ENCODE measurements at places on chromosomes 11 and 22.

- no peak for DNase-seq
Observed at GRCh38 chr22:36580846-36581245, 51.9 kb upstream of the EIF3D start.

GRCh38 chr11:85279267-85279666 is 347.9 kb downstream of the DLG2 start:
- no peak for DNase-seq

DNA sequence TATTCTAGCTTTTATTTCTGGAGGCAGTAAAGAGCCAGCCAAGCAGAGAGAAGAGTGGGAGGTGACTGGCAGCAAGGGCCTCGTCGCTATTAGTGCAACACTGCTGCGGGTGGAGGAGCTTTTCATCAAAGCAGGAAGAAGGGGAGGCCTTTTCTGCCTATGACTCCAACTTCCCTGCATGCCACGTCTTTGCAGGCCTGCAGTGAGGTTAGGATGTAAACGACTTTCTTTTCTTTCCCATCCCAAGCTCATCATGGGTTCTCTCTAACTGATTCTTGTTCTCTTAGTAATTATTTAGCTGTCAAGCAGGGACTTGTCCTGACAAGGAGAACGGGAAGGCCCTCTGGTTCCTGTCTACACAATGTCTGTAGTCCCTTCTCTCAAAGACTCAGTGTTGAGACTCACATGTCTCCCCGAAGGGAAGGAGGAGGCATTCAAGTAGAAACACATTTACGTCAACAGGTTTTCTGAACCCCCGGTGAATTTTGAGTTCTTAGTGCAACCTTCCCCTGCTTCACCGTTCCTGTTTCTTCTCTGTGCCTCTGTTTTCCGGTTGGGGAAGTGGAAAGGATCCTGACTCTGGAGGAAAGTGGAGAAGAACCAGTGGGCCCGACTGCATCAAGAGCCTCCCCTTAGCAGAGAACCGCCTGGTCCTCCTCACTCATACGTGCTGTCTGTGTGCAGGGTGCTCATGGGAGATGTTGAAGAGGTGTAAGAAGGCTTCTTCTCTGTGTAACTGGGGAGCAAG is 56.9 kb downstream of the PACS1 start:
- peak; percentile 37 for DNase-seq

GRCh38 chr11:60914633-60915247 is 782 bp downstream of the TMEM109 start:
- no peak for DNase-seq

DNA sequence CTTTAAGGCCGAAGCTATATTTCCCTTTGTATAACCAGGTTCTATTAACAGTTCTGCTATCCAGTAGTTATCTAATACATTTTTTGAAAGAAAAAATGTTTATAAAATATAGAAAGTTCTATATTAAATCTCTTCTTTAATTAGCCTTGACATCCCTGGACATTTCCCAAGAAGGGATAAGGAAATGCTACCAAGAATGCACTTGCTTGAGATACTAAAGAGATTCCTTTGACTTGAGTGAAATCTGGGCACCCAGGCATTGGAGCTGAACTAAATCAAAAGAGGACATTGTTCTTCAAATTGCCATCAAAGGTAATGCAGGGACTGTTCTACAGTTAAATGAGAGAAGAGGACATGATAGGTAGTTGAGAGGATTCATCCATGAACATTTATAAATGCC is 535.9 kb upstream of the FAT3 start:
- DNase-seq = no peak

DNA sequence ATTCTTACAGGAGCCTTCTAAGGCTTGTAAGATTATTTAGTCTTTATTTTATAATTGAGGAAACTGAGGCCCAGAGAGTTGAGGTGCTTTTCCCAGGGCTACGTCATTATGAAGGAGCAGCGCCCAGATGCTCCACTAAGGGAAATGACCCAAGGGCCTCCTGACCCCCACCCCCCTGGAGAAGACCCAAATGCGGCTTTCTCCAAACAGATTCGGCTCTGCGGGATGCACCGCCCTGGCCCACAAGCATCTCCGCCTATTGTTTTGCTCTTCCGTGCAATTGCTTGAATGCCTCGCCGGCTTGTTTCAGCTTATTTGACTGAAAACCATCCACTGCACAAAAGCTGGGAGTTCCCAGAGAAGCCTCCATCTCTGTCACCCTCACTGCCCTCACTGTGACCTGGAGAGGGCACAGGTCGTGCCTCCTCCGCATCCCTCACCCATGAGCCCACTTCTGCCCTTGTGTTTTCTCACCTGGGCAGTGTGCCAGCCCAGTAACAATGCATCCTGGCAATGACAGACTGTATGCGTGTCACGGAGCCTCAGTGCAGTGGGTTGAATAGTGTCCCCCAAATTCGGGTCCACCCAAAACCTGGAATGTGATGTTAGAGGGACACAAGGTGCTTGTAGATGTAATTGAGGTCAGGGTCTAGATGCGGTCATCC is 790.2 kb downstream of the TBC1D22A start:
- no peak for DNase-seq

DNA sequence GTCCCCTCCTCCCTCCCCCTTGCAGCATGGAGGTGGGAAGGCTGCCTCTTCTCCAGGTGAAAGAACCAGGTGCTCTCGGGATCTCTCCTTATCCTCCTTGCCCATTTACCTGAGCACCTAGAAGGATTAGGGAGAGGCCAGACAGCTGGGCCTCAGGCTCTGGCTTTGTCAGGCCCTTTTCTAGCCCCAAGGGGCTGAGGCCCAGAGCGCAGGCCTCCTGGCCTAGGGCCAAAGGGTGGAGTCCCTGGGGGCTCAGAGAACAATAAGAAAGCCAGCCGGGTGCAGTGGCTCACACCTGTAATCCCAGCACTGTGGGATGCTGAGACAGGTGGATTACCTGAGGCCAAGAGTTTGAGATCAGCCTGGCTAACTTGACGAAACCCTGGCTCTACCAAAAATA is 5.4 kb upstream of the TTLL1 start:
- DNase-seq = no peak

DNA sequence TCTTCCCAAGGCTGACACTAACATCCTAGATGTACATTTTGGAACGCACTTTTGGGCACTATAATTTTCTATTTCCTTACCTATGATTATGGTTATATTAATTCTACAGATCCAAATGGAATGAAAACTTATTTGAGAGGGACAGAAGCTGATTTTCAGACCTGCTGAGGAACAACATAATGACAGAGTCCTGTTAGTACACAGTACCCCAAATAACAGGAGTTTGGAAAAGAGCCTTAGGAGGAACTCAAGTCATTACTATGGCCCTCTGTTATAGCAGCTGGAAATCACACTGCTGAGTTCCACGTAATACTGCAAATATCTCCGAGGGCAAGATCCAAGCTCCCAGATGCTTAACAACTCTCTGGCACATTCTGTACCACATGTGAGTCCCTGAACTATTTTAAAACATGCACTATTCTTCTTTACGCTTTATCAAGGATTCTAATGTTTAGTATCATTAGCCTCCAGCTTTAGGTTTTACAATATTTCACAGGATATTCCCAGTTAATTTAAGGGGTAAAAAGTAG is 1027.7 kb upstream of the CCDC90B start:
- DNase-seq = no peak

- DNase-seq = no peak
Observed at GRCh38 chr11:66084821-66085475, 14.9 kb downstream of the PACS1 start.

DNA sequence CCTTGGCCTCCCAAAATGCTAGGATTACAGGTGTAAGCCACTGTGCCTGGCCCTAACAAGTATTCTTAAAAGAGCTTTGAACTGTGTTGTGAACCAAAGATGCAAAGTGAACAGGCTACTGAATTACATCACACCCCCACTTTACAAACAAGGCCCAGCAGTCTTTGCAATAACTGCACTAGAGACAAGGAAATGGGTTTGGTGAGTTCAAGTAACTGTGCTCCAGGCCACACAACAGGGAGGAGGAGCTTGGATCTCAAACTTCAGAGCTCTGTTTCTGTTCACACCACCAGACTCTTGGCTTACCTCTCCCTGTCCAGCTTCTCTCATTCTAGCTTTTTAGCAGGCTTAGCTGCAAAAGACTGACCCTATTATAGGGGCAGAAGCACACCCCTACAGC is 30.4 kb upstream of the RASL10A start:
- DNase-seq = no peak

DNA sequence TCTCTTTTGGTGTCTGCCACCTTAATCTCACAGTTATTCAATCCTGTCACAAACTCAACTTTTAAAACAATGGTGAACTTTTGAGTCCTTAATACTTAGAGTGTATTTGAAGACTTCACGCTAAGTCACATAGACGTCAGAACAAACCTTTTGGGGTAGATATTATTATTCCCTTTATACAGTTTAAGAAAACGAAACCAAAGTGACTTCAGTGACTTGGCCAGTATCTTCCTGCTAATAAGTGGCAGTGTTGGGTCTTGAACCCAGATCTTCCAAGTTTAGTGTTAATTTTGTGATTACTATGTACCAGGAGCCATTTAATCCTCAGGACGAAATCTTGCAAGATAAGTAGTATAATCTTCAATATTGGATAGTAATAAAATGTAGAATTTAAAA is 691 bp downstream of the CEP295 start:
- DNase-seq = no peak

GRCh38 chr11:33536178-33536577 is 164.4 kb downstream of the C11orf91 start:
- no peak for DNase-seq

DNA sequence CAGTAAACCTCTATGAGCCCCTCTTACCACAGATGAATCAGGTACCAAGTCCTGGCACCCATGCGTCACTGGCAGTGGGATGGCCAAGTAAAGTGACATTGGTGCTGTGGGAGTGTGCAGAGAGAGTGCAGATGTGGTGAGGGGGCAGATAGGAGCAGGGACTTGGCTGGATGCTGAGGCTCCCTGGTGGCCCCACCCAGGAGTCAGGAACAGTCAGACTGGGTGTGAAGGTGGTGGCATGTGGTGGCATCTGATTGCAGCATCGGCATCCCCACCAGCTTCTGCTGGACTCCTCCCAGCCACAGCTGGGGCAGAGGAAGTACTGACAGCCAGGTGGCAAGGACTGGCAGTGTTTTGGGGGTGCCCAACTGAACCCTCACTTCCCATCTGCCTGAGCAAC is 11.4 kb downstream of the DGAT2 start:
- no peak for DNase-seq

GRCh38 chr11:84558085-84558905 is 1068.8 kb downstream of the DLG2 start:
- DNase-seq = no peak

- DNase-seq = no peak
Observed at GRCh38 chr11:78810559-78811009, 235.9 kb upstream of the NARS2 start.

DNA sequence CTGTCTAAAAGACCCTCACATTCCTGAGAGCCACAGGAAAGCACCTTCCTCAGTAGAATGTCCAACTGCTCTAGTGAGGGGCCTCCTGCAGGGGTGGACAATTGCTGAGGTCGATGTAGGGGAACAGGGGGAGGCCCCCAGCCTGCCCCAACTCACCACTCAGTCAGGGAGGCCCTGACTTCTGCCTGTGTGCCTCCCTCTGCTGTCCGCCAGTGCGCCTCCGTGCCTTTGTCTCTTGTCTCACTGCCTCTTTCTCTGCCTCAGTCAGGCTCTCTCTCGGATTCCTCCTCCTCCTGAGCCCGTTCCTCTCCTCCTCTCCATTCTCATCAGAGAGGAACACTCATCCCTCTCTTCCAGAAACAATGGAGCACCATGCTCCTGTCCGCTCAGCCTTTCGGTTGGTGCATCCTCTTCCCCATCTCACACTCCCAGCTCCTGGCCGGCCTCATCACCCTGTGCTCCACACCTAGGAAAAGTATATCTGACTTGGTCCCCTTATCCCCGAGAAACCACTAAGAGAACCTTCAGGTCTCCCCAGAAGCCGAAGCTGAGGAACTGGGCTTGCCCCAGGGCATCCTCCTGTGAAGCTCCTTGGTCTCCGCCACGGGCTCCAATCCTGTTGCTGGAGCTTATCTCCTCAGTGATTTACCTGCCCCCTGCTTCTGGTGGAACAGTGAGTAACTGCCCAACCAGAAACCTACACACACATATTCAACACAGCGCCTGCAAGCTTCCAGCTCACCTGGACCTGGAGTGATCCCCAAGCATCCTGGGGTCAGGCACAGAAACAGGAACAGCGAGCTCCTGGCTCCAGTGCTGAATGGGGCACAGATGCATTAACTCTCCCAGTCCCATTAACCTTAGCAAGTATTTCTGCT is 2.3 kb downstream of the B3GAT1 start:
- no peak for DNase-seq

GRCh38 chr22:36325154-36326031 is 62.4 kb downstream of the MYH9 start:
- no peak for DNase-seq

DNA sequence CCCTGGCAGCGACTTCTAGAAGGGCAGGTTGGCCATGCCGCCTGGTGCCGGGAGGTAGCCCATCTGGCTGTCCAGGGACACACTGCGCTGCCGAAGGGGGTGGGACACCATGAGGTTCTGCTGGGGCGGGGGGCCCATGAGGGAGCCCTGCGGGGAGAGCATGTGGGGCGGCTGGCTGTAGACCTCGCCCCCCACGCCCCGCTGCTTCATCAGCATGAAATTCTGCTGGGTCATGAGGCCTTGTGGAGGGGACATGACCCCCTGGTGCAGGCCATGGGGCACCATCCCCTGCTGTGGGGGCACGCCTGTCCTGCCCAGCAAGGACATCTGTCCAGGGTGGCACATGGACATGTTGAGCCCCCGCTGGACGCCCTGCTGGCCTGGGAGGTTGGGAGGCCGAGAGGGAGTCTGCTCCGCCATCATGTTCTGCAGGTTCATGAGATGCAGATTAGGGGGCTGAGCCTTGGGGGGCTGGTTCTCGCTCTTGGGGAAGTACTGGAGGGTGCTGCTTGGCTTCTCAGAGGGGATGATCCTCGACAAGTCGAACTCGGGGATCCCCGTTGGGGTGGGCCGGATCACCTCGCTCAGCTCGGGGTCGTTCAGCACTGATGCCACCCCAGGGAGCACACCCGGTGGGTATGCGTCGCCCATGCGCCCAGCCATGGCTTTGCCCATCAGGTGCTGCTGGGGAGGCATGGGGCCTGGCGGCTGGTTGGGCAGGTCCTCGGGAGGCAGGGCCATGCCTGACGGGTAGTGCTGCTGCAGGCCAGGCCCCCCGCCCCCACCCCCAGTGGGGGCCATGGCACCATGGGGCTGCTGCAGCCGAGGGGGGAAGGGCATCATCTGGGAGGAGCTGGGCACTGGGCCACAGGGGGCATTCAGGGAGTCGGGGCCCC is 15.0 kb downstream of the CXCR5 start:
- DNase-seq = no peak

- DNase-seq = no peak
Observed at GRCh38 chr11:66951927-66952337, 6.3 kb downstream of the PC start.

DNA sequence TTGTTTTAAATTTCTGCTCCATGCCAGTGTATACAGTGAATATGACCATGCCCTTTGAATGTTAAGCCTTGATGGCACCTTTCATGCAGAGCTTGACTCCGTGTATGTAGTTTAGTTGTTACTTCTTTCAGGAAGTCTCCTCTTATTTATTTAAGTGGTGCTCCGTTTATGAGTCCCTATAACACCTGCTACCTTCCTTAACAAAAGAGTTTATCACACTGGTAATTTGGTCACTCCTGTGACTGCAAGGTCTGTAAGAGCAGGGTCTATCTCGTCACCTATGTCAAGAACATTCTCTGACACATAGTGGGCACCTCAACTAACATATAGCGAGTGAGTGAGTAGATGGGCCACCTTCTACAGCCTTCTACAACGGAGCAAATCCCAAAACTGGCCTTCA is 152.5 kb downstream of the CCDC34 start:
- no peak for DNase-seq

- DNase-seq = no peak
Observed at GRCh38 chr11:10030122-10030490, 263.9 kb downstream of the SBF2 start.

- DNase-seq = no peak
Observed at GRCh38 chr11:124732230-124732629, 7.5 kb upstream of the NRGN start.

Measured in stimulated activated CD4-positive, alpha-beta T cell treated with anti-CD3 and anti-CD28 coated beads, Interleukin-2, amount 100 ng/mL, for 48 hours (primary cell).